Right atrium auricular region (tissue), 2 donors: ENCODE measurements at places on chromosomes 16 and 17.
A peak's percentile ranks its signal among the peaks of the same experiment; 100 is the strongest.

- no peak for DNase-seq
These were observed 100.0 kb upstream of the ZNF469 start for GRCh38 chr16:88282564-88283395.

DNA sequence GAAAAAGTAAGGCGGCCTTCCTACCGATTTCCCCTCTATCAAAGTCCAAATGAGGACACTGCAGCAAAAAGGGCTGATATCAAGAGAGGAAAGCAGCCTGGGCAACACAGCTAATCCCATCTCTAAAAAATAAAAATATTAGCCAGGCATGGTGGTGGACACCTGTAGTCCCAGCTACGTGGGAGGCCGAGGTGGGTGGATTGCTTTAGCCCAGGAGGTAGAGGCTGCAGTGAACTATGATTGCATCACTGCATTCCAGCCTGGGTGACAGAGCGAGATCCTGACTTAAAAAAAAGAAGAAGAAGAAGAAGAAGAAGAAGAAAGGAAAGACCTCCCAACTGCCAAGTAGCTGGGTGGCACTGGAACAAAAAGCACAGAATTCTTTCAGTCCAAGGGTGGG lies 14.4 kb downstream of the CACNB1 start:
- no peak for DNase-seq

GRCh38 chr17:82012640-82013295 lies 9.9 kb downstream of the CENPX start:
- no peak for DNase-seq

DNA sequence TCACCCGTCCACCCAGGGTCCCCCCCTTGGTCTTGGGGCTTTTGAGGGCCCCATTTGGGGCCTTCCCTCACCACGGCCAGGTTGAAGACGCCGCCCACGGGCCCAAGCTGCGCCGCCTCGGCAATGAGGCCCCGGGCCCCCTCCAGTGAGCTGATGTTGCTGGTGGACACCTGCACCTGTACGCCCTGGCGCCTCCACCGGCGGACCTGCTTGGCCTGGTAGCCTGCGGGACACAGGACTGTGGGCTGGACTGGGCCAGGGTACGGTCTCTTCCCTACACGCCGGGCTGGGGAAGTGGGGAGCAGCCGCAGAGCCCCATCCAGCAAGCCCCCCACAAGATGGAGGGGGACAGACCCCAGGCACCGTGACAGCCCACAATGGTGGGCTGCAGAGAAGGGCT lies 15.6 kb downstream of the FASN start:
- DNase-seq: no peak

DNA sequence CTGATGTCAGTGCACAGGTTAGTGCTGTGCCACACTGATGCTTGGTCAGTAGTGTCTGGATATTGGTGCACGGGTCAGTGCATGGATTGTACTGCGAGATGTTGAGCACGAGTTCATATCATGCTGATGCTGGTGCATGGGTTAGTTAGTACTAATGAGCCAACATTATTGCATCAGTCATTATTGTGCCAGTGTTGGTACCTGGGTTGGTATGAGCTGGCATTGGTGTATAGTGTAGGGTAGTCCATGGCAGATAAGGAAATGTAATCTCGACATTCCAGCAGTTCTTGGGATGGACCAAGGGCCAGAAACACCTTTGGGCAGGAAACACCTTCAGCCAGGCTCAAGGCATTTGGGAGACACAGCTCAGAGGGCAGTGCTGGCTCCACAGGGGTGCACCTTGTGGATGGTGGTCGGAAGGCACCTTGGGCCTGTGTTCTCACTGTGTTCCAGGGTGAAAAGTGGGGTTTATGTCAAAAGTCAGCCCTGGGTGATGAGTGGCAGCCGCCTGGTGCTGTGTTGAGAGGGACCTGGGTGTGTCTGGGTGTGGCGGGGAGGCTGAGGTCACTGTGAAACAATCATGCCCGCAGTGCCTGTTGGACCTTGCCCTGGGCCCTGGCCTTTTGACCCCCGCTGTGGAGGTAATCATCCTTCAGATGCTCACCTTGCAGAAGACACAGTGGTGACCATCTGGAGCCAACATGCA lies 100.7 kb upstream of the ZNF469 start:
- no peak for DNase-seq

GRCh38 chr16:89431630-89432029 lies 58.7 kb downstream of the ANKRD11 start:
- no peak for DNase-seq

DNA sequence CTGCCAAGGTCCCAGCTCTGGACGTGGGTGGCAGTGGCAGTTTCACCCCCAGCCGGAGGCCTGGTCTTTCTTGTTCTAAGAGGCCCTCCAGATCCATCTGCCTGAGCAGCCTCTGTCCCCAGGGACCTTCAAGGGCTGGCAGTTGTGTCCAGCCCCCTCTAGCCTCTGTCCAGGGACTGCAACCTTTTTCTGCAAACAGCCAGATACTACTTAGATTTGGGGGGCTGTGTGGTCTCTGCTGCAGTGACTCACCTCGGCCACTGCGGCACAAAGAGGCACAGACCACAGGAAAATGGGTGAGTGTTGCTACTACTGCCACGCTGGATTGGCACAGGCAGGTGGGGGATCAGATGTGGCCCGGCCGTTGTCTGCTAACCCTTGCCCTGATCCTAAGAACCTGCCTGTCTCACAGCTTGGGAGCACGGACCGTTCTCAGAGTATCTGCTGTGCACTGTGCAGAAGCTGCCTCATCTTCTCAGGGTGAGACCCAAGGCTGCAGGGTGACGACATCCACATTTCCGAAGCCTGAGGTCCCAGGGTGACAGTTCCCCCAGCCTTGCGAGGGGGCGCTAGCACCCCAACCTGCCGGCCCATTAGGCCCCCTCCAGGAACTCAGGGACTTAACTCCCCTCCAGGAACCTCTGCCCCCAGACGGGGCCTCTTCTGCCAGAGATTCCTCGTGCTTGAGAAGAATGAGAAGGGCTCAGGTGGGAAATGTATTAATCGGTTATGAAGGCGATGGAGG lies 27.6 kb downstream of the MXRA7 start:
- no peak for DNase-seq

DNA sequence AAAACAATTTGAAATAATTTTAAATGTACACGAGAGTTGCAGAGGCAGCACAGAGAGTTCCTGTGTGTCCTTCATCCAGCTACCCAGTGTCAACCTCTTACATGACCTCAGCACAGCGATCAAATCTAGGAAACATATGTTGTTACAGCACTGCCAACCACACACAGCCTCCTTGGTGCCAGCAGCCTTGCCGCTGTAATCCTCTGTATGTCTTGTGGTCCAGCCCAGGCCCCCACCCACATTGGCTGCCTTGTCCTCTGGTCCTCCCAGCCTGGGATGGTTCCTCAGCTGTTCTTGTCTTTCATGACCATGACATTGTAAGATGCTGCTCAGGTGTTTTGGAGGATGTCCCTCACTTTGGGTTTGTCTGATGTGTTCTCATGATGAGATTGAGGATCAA lies 178.0 kb downstream of the RPTOR start:
- DNase-seq: no peak

DNA sequence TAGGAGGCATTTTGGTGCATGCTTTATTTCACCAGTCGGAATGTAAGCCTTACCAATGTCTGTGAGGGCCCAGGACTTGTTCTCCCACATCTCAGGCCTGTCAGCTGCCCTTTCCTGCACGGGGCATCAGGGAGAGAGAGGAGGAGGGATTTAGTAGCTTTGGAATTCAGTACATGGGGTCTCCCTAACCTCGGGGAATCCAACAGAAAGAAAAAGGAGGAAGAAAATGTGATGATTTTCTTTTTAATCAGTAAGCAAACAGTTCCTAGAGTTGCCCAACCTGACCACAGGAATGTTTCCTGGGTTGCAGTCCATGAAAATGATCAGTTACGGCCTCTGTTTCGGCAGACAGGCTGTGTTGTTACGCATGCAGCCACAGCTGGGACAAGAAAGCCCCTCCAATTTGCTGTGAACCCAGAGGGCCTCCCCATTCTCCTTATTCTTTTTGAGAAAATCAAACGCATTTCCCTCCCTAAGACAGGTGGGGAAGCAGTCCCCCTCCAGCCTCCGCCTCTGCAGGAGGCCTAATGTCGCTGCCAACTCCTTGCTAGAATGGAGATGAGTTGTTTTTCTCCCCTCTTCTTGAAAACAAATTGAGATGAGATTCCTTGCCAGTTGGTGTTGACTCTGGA lies 53.1 kb upstream of the TANGO6 start:
- no peak for DNase-seq

DNA sequence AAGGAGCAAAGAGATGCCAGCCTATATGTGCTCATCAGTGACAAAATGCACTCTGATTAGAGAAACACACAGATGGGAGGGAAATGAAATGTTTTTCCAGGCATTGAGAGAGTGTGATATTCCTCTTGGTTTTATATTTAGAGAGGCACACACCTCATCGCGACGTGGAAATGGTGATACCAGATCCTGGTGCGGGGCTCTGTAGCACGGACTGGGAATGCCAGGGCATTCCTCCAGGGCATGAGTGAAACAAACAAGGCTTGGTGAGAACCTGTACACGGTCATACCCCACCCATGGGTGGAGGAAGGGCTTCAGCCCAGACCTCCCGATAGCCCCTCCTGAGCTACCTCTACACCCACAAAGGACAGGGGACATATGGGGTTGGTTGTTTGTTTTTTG lies 280.2 kb downstream of the C16orf95 start:
- no peak for DNase-seq

DNA sequence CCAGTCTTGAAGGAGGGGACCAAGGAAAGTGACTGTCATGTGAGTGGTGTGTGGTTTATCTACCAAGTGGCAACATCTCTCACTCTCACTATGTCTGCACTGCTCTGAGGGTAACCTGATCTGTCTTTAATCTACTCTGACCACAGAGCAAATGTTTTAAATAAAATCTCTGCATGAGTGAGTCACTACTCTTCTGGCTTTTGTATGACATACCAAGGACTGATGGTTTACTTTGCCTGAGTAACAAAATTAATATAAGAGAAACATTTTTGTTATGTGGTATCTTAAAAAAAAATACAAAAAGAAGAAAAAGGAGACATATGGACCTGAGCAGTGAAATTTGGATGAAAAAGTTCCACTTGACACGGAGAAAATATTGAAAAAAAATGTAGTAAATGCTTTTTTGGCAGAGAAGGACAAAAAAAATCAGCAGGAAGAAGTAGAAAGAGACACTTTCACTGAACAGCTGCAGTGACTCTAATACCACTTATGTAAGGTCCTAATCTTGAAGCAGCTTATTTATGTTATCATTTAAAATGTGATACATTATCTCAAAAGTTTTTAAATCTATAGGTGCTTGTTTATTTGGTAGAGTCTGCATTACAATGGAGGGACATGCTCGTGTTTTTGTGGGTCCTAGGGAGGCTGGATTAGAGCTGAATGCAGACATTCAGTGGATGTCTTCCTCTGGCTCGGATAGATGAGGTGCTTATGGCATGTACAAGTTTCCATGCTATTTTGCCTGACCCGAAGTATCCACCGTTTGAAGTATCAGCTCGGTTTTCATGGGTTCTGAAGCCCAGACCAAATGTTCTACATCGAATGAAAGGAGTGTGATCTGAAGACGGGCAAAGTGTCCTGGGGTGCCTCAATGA lies 240.7 kb downstream of the MAP2K6 start:
- DNase-seq: no peak

DNA sequence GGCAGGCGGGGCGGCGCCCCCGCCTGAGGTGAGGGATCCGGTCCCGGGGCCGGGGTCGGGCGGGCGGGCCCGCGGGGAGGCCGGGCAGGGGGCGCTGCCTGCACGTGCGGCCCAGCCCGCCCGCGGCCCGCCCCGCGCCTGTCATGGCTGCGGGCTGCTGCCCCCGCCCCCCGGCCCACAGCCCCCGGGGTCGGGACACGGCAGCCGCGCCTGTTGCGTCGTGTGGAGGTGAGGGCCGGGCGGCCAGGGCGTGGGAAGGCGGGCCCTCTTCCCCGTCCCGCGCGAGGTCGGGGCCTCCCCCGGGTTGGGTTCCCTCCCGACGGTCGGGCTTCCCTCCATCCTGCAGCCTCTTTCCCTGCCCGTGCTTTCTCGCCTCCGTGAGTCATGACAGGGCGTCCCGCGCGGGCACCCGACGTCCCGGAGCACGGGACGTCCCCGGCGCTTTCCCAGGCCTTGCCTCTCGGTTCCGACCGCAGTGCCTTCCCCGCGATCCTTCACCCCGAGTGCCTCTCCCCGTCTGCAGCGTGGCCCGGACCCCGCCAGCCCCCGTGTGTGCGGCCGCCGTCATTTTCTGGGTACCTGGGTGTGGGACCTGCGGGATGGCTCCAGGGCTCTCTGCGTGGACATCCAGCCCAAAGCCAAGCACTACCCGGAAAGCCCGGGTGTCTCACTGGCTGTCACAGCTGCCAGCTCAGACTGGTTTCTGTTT lies 76.7 kb downstream of the CHD9 start:
- DNase-seq: peak; percentile 82

DNA sequence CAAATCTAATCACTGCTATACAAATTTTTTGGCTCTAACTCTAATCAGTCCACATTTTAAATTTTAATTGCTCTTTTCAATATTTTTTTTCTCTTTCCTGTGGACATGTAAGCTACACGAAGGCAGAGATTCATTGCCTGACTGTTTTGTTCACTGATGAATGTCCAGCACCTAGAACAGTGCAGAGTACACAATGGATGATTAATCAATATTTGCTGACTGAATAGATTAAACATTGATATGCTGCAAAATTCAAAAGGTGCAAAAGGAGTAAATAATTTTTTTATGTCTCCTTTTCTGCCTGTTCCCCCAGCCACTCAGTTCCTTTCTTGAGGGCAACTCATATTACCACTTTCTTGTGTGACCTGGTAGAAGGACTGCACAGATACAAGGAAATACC lies 32.8 kb downstream of the SCNN1B start:
- no peak for DNase-seq

GRCh38 chr17:8312726-8313600 lies 2.9 kb downstream of the ARHGEF15 start:
- DNase-seq: no peak
